ENCODE measurements at places on chromosomes 6 and 20.
A peak's percentile ranks its signal among the peaks of the same experiment; 100 is the strongest.

DNA sequence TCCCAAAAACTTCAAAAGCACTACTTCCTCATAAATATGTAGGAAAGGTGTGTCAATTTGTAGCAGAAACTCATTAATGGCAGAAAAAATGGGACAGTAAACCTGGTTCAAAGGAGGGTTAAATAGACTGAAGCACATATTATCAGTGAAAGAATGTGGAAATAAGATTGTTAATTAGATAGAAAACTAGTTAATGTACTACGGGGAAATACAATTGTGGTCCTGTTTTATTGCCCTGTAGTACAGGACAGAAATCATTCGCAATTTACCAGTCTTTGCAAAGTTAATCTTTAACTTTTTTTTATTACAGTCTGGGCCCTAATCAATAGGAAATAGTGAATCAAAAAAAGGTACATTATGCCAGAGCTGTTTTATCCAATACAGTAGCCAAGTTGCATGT is 82.0 kb upstream of the PAK5 start:
- DNase-seq: no peak

DNA sequence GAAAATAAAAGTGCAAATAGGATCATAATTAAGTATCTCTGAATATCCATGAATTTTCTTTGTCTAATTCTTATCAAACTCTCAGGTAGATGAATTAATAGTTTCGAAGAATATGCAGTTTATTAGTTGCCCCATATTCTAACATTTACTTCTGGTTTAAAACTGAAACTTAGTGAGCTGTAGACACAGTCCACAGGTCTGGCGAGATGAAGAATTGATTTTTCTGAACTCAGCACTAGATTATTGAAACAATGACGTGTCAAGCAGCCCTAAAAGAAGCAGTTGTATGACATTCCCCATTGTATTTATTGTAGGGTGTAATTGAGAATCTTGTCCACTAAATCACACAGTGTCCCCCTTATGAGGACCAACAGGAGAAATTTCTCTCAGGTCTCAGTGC is 407.1 kb downstream of the GRIK2 start:
- no peak for DNase-seq

DNA sequence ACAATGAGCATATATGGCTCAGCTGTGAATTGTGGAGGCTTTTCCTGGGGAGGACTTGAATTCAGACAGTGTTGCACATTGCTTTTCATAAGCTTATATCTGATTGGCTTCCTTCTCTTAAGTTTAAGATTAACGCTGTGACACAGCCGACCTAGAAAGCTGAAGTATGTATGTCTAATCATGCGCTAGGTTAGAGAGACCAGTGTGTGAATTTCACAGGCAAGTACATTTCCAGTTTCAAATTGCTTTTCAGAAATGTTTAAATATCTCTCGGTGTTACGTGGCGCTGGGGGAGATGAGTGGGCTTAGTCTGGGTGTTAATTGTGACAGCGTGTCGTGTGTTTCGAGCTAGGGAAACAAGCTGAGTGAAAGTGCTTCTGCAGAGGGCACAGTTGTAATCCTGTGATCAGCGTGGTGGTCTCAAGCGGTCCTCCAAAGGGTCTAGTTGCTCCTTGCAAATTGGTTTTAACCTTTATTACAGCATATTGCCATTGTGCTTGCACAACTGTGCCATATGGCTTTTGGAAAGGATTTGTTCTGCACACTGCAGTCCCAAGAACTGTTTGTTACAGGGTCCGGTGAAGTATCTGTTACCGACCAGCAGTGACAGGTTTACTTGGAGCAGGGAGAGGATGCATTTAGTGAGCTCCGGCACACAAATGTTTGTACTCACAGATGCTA is 166.6 kb downstream of the SASH1 start:
- no peak for DNase-seq

DNA sequence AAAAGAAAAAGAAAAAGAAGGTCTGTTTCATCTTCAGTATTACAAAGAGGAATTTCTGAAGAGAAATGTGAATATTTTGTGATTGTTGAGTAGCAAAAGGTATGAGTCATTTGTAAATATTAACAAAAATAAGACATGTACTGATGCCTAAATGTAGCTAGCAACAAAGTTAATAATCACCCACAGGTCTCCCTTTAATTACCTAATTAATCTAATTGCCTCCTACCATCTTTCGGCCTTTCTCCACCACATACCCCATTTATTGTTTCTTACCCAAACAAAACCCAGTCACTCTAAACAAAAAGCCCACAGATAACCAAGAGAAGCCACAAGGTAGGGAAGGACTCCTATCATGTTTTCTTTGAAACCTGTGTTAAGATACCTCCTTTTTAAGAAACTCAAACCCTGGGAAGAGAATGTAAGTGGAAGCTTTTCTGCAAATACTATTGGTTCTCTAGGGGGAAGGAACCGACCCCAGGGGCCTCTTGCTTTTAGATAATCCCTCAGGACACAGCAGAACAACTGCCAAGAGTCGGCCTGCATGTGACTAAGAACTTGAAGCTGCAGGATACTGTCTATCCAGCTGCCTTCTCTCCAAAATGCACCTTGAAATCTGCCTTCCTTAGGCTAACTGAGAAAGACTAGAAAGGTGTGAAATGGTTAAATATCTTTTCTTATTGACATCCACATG is 16.1 kb upstream of the STK38 start:
- no peak for DNase-seq

DNA sequence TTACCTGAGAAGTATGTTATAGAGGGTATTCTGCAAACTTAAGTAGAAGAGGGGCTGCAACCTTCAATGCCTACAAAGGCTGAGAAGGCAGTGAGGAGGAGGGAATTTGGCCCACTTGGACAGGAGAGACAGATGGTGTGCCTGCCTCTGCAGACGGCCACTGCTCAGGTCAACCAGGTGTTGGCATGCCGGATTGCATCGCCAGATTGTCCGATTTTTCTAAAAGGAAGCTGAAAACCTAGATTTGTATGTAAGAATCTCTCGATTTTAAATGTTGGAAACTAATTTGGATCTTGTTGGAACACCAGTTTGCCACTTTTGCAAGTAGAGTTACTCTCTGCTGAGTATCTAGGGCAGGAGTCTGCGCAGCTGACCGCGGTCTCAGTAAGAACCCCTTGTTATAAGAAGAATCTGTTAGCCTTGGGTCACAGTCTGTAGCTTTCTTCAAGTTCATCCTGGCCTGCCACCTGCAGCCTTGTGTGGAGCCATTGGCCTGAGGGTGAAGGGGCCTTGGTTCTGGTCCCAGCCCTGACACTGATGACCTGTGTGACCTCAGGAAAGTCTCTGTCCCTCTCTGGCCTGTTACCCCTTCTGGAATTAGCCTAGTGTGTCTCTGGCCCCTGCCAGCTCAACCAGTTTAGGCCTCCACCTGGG is 54.4 kb downstream of the TGM2 start:
- DNase-seq: no peak

DNA sequence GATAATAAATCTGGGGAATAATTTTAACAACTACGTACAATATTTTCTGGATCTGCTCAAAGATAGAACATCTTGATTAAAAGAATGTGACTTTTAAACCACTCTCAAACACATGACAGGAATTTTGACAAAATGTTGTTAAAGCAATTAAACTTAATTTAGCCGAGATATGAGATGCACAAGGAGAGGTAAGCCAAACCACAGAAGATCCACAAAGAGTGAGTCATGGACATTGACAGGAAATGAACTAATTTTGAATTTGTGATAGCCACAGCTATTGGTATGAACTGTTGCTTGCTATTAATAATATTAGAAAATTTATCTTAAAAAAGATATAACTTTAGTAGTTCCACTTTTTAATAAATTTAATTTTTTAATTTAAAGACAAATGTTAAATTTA is 27.8 kb upstream of the VGLL2 start:
- peak; percentile 58 for DNase-seq

GRCh38 chr6:15938107-15938506 is 190.8 kb upstream of the MYLIP start:
- no peak for DNase-seq

DNA sequence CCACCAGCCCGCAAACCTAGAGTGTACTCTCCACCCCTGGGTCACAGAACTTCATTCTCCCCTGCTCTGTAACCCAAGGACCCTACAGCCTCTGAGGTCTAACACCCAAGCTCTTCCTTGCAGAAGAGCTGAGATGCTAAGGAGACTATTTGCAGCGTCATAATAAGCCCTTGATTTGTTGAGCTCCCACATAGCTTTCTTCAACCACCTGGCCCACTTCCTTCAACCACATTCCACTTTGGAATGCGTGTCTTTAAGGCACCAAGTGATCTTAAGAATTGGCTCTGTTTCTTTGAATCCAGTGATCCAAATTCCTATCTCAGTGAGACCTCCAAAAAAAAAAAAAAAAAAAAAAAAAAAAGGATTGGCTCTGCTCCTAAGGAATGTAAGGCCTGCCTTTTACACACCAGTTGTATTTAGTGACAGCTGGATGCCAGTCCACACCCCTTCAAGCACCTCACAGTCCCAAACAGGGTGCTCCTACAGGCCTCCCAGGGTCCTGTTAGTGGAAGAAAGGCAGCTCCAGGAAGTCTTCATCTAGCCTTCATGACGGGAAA is 106.2 kb downstream of the UBE3D start:
- DNase-seq: peak; percentile 94

- DNase-seq: no peak
These were observed at the start of gene GRM4 for GRCh38 chr6:34146021-34146782. Gene GRM4, minus strand, starts transcription at chr6:34146087. Its CDS starts 12,591 bp downstream, at chr6:34133496.

- DNase-seq: no peak
These were observed 152.3 kb downstream of the EDN1 start for GRCh38 chr6:12442455-12442854.

DNA sequence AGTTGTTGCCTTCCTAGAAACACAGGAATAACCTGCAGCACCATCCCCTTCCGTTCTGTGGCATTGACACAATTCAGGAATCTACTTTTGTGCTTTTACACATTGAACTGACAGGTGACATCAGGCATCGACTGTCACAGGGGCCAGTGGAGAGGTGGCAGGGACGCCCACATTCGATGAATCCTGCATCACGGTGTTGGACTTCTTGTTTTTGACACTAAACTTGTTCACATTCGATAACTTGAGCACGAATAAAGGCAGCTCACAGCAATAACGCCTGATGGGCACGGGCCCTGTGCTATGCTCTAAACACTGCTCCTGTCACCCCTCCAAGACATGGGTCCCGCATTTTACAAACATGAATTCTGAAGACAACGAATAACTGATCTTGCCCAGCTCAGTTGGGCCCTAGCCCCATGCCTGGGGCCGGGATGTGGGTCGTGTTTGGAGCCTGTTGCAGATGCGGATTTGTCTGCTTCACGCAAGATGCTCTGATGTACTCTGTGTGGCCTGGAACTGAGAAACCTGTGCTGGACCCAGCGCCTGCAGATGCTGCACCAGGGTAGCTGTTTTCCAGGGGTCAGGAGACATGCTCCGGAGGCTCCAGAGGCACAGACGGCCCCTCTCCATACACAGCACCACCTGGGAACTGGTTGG is 75.7 kb downstream of the TTLL2 start:
- no peak for DNase-seq

DNA sequence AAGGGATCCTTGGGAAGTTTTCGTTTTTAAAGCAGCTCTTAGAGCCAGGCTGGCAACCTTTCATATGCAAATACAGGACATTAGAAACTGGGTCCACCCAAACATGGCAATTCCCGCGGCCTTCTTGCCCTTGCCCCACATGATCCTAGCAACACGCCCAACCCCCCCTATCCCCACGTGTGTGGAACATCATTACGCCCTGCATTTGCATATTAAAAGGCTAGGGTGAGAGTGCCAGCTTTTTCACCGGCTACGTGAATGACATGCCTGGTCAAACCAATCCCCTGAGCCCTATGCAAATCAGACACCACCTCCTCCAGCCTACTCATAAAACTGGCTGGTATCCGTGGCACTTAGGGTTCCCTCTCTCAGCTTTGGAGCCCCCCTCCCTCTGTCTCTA is 88.1 kb downstream of the TNFRSF21 start:
- no peak for DNase-seq

DNA sequence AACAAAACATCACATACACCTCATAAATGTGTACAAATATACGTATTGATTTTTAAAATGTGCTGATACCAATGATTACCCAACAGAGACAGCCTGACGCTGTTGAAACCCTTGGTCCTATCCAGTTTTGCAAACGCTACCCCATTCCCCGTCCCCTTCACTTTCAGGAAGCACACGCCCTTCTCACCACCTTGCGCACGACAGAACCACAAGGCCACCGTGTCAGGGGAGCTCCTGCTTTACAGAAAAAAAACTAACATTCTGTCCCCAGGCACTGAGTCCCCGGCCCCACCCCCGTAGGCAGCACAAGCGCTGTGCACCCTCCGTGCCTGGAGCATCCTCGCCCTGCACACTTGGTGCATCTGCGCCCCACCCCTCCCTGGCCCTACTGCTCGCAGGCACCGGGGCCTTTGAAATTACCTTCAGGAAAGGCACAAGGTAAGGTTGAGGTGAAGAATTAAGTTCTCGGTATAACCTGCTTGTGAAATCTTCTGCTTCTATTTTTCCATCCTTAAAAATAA is 58.5 kb downstream of the TAF4 start:
- no peak for DNase-seq

DNA sequence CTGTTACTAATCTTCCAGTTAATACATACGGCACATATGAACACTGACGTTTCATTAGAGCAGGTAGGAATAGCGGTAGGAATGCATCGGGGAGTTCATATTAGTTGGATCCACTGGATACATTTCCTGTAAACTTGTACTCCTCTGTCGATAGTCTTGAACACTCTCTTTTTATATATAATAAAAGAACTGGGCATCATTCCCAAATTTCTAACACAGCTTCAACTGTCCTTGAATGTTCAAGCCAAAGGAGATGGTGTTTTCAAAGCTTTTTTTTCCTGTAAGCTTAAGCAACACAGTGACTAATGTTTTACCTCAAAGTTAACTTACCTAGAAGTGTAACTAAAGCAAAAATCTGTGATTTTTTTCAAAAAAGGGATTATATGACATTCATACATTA is 195.3 kb downstream of the UTRN start:
- no peak for DNase-seq

DNA sequence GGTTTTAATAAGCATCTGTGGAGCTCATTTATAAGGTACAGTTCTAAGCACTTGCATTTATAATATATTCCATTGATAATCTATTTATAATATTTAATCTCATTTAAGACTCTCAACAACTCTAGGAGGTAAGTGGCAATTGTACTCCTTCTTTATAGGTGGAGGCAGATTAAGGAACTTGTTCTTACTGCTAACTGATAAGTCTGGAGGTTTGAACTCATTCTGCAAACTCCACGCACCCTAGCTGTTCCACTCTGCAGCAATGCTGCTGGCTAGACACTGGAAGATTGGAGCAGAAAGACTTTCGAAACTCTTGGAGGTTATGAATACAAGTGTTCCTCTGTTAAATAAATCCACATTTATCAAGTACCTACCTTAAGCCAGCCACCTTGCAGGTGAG is 793 bp upstream of the HDAC2 start:
- no peak for DNase-seq

DNA sequence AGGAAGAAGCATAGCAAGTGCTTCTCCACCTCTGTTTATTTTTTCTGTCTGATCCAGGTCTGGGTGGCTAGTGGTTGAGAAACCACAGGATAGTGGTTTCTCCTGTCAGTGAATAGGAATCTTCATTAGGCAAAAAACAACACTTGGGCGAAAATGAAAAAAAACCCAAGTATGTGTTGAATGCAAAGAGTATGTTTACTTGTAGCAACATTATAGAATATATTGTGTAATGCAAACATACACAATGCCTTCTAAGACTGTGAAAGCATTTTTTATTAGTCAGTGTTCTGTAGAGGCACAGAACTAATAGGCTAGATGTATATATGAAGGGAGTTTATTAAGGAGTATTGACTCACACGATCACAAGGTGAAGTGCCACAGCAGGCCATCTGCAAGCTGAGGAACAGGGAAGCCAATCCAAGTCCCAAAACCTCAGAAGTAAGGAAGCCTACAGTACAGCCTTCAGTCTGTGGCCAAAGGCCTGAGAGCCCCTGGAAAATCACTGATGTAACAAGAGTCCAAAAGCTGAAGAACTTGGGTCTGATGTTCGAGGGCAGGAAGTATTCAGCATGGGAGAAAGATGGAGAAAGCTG is 111.1 kb downstream of the UST start:
- peak; percentile 82 for DNase-seq

Measured in astrocyte of the cerebellum (primary cell).